Ovary (tissue), 10 donors: ENCODE measurements at places on chromosomes 4 and X. TPM values are rescaled to one million over a fixed set of nuclear protein-coding genes. Genes with fewer than 3 reads are reported as not detected.

The HSFX1 gene
- 4.9 TPM for total RNA-seq

The POU3F4 gene
- total RNA-seq: not detected

The P2RY4 gene
- not detected for total RNA-seq

The FDCSP gene
- not detected for total RNA-seq

The NSG1 gene
- 39.6 TPM for total RNA-seq

The MAGEA10 gene
- not detected for total RNA-seq

The PHOX2B gene
- not detected for total RNA-seq

DNA sequence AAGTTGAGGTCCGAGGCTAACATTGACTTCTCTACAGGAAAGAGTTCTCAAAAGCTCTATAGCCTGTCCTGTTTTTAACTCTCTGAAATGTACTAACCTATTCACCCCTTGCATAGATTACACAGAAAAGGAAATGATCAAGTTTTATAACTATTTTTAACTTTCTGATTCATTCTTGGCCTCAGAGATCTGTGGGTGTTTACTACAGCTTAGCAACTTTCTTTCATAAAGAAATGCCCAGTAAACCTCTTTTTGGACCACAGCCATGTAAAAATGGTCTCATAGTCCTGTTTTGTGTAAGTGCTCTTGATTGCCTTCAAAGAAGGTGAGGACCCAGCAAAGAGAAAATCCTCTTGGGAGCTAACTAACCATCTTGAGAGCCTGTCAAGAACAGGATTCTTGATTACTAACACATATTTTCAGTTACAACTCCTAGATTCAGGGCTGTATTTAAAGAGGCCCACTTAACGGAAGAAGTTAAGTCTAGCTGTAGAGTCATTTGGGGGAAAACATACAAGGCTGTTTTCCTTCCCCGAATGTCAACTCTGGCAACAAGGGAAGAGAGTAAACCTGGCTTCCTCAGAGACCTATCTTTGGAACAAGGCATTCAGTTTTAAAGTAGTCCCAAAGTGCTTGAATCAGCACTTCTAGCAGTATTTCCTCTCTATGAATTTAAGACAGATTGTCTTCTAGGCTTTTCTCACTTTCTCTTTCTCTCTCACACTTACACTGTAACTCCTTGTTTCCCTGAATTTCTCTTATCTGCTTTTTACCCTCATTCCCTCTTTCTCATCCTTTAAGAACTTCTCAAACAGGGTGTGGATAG lies 78.2 kb downstream of the IL21 start:
- H3K27me3 ChIP-seq: no peaks in the 10 kb centered on the region
- no peak overlapping the region for H3K4me3 ChIP-seq
- no peak for DNase-seq
- H3K4me1 ChIP-seq: no peaks in the 10 kb centered on the region
- H3K27ac ChIP-seq: no peak overlapping the region
- no peaks in the 10 kb centered on the region for H3K36me3 ChIP-seq

GRCh38 chr4:23311983-23312382 lies 577.9 kb downstream of the PPARGC1A start:
- H3K27ac ChIP-seq: no peak overlapping the region
- no peak for DNase-seq
- H3K4me1 ChIP-seq: no peaks in the 10 kb centered on the region

- peaks cover 5% of the 10 kb centered on the region for H3K4me1 ChIP-seq
- no peaks in the 10 kb centered on the region for H3K27me3 ChIP-seq
- H3K27ac ChIP-seq: no peak overlapping the region
- H3K4me3 ChIP-seq: no peak overlapping the region
Measured at GRCh38 chr4:140637836-140638235, 69.1 kb upstream of the UCP1 start.

DNA sequence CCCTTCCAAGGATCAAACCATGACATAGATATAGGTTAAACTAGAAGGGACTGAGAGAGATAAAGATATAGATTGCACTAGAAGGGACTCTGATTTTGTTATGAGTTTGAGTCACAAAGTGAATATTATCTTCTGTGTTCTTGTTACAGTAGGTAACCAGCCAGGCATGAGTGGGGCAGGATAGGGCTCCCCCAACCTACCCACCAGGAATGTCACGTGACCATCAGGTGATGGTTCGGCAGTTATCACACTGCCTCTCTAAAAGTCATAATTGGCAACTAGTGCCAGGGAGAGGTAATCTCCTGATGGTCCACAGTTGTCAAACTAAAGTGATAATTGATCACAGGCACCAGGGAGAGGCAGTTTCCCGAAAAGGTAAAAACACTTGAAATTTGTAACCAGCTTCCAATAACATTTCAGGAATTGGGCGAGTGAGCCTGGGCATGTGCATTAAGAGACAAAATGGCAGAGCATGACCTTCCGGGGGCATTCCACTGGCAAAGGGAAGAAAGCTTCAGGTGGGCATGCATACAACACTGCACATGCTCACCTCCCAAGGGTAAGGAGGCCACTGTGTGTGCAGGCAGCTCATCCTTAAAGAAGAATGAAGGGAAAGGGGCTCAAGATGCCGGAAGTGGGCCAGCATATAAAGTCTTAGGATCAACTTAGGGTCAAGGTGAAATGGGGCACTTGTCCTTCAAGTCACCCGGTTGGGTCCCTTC lies 533.6 kb upstream of the HTR2C start:
- H3K4me1 ChIP-seq: no peaks in the 10 kb centered on the region
- H3K36me3 ChIP-seq: no peaks in the 10 kb centered on the region
- no peak overlapping the region for H3K27ac ChIP-seq
- no peak for DNase-seq

- DNase-seq: no peak
- H3K4me1 ChIP-seq: no peaks in the 10 kb centered on the region
- H3K27ac ChIP-seq: no peak overlapping the region
- H3K4me3 ChIP-seq: no peak overlapping the region
- H3K36me3 ChIP-seq: no peaks in the 10 kb centered on the region
Measured at GRCh38 chr4:164765833-164766232, 11.9 kb downstream of the SMIM31 start.

- H3K27me3 ChIP-seq: no peaks in the 10 kb centered on the region
- H3K36me3 ChIP-seq: no peaks in the 10 kb centered on the region
- no peak for DNase-seq
- H3K27ac ChIP-seq: no peak overlapping the region
Measured at GRCh38 chr4:112901962-112902411, 147.5 kb upstream of the ANK2 start.

- no peaks in the 10 kb centered on the region for H3K36me3 ChIP-seq
- no peak overlapping the region for H3K27ac ChIP-seq
- no peak overlapping the region for H3K4me3 ChIP-seq
- DNase-seq: no peak
Measured at GRCh38 chr4:39730072-39730471, 32.1 kb downstream of the UBE2K start.

DNA sequence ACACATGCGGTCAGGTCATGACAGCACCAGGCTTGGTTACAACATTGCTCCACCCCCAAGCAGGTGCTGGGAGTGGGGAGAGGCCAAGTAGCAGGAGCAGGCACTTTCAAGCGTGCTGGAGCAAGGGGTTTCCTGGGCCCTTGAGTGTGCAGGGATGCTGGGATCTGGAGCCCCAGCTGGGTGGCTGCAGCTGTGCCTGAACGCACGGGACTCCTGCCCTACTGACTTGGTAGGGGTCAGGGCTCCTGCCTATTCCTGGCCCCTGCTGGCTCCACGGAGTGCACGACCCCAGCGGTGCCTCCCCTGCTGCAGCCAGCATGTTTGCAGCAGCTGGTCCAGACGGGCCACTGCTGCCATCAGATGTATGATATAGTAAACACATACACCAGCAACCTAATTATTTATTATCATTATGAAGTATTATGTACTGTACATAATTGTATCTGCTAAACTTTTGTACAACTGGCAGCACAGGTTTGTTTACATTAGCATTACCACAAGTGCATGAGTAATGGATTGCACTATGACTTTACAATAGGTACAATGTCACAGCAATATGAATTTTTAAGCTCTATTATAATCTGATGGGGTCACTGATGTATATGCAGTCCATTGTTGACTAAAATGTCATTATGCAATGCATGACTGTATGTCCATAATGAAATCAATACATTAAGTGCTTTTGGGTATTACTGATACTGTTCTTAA lies 620.6 kb downstream of the RAPGEF2 start:
- H3K27ac ChIP-seq: no peak overlapping the region
- H3K4me1 ChIP-seq: no peaks in the 10 kb centered on the region
- H3K36me3 ChIP-seq: no peaks in the 10 kb centered on the region
- DNase-seq: no peak
- H3K4me3 ChIP-seq: no peak overlapping the region

- H3K27me3 ChIP-seq: no peaks in the 10 kb centered on the region
- no peak overlapping the region for H3K4me3 ChIP-seq
- H3K4me1 ChIP-seq: peaks cover 20% of the 10 kb centered on the region
- DNase-seq: no peak
- no peaks in the 10 kb centered on the region for H3K36me3 ChIP-seq
Measured at GRCh38 chr4:140131675-140132229, 22.2 kb downstream of the MAML3 start.

DNA sequence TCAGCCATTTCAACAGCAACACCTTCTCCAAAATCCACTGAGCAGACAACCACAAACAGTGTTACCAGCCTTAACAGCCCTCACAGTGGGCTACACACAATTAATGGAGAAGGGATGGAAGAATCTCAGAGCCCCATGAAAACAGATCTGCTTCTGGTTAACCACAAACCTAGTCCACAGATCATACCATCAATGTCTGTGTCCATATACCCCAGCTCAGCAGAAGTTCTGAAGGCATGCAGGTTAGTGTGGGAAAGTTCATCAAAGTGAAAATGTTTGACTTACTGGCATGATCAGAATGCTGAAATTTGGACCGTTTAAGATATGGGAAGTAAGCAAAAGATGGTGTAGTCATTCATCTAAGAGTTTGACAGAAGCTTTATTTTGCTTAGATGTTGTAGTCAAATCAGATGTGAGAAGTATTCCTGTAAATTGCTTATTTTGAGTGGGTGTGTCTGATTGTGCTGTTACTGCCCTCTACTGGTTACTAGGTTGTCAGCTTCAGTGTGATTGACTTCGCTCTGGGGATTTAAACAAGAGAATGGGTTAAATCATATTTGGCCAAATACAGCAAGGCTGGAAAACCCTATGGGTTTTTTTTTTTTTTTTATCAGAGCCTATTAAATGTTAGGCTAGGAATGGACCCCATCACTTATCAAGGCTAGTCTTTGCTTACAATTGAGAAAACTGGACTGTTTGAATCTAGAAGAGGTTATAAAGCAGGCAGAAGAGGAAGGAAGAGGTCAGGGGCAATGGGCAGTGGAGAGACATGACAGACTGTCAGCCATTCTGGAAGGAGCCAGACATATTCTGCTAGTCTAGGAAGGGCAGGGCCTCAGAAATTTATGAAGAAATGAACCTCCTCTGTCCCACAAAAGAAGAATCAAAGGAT lies 130.3 kb downstream of the DIPK2B start:
- no peaks in the 10 kb centered on the region for H3K4me1 ChIP-seq
- no peak for DNase-seq
- no peak overlapping the region for H3K4me3 ChIP-seq

DNA sequence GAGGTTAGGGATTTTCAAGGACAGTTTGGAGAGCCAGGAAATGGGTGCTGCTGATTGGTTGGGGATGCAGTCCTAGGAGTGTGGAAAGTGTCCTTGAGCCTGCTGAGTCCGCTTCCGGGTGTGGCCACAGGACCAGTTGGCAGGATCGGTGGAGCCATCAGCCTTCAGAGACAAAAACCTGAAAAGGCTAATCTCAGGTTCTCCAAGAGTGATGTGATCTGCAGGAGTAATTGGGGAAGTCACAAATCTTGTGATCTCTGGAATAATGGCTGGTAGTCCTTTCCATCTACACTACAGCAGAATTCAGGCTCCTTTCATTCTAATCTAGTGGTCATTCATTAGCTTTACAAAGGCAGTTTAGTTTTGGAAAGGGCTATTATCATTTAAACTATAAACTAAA lies 55.9 kb upstream of the BMP2K start:
- DNase-seq: no peak
- H3K27me3 ChIP-seq: no peaks in the 10 kb centered on the region
- H3K4me1 ChIP-seq: no peaks in the 10 kb centered on the region
- H3K4me3 ChIP-seq: no peak overlapping the region
- no peak overlapping the region for H3K27ac ChIP-seq

GRCh38 chrX:69089203-69089602 lies 76.0 kb downstream of the PJA1 start:
- H3K27ac ChIP-seq: no peak overlapping the region
- H3K36me3 ChIP-seq: no peaks in the 10 kb centered on the region
- no peaks in the 10 kb centered on the region for H3K4me1 ChIP-seq
- H3K27me3 ChIP-seq: no peaks in the 10 kb centered on the region

- no peaks in the 10 kb centered on the region for H3K27me3 ChIP-seq
- DNase-seq: no peak
- no peak overlapping the region for H3K4me3 ChIP-seq
- H3K27ac ChIP-seq: no peak overlapping the region
Measured at GRCh38 chrX:118644378-118644777, 83.0 kb upstream of the IL13RA1 start.

DNA sequence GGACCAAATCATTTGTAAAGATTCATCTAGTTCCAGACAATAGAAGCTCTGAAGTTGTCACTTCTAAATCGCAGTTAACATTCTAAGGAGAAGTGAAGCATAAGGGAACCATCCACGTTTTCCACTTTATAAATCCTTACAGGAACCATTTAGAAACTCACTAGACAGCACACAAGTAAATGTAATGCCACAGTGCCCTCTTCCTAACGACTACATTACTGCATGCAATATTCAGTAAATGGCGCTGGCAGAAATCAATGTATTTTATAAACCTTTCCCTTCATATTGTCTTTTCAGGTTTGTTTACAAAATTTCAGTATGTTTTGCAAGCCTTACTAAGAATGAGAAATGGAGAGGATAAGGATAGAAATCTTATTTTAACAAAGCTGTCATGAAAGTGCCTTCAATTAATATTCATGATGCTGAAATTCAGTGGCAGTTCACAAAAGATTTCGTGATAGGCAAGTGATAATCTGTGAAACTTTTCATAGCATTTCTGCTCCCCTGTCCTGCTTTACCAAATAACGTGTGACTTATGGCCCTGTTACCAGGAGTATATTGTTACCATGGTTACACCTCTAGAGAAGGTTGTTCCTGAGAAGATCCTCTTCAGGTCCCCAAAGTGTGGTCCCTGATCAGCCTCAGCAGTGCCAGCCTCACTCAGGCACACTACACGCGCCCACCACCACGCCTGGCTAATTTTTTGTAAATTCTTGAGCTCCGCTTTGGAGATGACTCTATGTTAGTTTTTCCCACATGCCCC lies 54.2 kb downstream of the TMA16 start:
- no peak overlapping the region for H3K4me3 ChIP-seq
- no peak for DNase-seq

GRCh38 chr4:42281324-42282020 lies 115.8 kb upstream of the SHISA3 start:
- no peak overlapping the region for H3K27ac ChIP-seq
- H3K4me1 ChIP-seq: no peaks in the 10 kb centered on the region
- H3K27me3 ChIP-seq: no peaks in the 10 kb centered on the region
- no peak overlapping the region for H3K4me3 ChIP-seq

- H3K27me3 ChIP-seq: no peaks in the 10 kb centered on the region
- H3K4me1 ChIP-seq: no peaks in the 10 kb centered on the region
- H3K36me3 ChIP-seq: no peaks in the 10 kb centered on the region
- no peak for DNase-seq
- no peak overlapping the region for H3K27ac ChIP-seq
Measured at GRCh38 chr4:154312246-154312645, 179.4 kb downstream of the DCHS2 start.
